ENCODE measurements at places on chromosomes 6 and 20.
A peak's percentile ranks its signal among the peaks of the same experiment; 100 is the strongest.

GRCh38 chr20:13262671-13263360 lies 41.7 kb downstream of the ISM1 start:
- DNase-seq: no peak

DNA sequence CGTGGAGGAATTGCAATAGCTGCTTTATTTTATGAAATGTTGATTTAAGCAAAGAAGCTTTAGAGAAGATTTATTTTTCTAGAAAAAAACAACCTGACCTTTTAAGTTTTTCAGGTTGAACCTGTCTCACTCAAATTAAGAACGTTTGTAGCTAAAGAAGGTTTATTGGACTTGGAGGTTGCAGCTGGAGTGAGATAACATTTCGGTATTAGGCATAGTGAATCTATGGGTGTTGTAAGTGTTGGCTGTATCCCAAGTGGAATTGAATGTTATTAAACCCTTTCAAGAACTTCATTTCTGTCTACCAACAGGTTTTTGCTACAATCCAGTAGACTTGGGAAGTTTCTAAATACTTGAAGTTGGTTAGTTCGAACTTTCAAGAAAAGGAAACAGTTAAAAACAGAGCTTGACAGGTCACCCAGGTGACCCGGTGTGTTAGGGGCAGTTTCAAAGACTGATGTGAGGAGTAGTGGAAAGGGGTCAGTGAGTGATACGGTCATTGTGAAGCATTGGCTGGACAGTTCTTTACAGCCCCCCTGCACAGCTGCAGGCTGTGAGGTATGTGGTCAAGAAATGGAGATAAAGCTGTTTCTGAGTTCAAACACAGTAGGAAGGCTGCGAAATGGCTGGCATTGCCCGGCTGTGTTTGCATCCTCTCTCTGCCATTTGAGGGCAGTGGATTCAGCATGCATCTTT lies 2.4 kb upstream of the TBCC start:
- DNase-seq: no peak

- no peak for DNase-seq
Measured at GRCh38 chr20:63122626-63123025, 93.3 kb downstream of the YTHDF1 start.

GRCh38 chr20:21033817-21034216 lies 72.3 kb downstream of the LINC00237 start:
- no peak for DNase-seq

- DNase-seq: no peak
Measured at GRCh38 chr6:141677598-141678211, 455.0 kb upstream of the GJE1 start.

GRCh38 chr6:63734923-63735322 lies 99.3 kb downstream of the PHF3 start:
- DNase-seq: no peak

DNA sequence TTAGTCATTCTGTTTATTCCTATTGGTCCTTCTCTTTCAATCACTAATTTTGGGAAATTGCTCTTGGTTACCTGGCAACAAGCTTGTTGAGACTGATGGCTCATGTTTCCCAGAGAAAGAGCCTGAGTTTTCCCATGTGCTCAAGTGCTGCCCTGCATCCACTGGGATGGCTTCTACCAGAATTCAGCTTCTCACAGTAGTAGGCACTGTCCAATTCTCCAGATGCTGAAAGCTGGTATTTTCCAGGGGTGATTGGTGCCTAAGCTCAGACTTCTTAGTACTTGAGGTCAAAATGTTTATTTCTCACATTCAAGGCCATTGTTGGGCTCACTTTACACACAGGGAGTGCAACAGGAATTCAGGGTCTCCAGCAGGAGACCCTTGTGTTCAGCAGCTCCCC lies 29.1 kb upstream of the SLC2A12 start:
- no peak for DNase-seq

GRCh38 chr6:25397406-25397805 lies 118.2 kb downstream of the CARMIL1 start:
- no peak for DNase-seq

- DNase-seq: no peak
Measured at GRCh38 chr20:52681288-52681687, 290.9 kb upstream of the TSHZ2 start.

DNA sequence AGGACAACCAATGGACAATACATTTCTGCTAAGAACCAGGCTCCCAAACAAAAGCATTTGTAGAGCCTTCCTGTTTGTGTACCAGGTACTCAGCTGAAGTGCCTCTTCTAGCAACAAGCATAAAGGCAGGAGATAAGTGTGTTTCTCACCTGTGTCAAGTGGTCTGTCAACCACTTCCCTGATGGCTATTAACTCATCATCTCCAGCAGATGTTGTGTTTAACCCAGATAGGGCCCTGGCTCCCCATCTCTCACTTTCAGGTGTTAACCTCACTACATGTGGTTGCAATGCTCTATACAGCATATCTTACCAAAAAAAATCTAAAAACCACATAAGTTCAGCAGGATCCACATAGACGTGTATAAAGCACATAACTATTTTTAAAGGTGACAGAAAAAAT lies 9.6 kb upstream of the IL17A start:
- no peak for DNase-seq

DNA sequence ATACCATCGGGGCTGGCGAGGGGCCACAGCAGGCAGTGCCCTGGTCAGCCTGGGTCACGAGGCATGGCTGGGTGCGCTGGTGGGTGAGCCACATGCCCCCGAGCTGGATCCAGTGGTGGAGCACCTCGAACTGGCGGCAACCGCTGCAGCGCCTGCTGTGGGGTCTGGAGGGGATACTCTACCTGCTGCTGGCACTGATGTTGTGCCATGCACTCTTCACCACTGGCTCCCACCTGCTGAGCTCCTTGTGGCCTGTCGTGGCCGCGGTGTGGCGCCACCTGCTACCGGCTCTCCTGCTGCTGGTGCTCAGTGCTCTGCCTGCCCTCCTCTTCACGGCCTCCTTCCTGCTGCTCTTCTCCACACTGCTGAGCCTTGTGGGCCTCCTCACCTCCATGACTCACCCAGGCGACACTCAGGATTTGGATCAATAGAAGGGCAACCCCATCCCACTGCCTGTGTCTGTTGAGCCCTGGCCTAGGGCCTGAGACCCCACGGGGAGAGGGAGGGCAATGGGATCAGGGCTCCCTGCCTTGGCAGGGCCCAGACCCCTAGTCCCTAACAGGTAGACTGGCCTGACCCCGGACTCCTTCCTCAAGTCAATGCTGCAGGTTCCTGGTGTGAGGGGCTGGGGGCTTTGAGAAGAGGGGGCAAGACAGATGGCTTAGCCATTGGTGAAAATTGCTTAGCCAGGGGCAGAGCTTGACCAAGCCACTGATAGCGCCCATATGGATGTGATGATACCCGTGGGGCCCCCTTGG lies 598 bp downstream of the TMEM239 start:
- no peak for DNase-seq

GRCh38 chr6:71224011-71224410 lies 64.6 kb upstream of the OGFRL1 start:
- DNase-seq: no peak

- no peak for DNase-seq
Measured at GRCh38 chr20:57493091-57493615, 31.8 kb downstream of the CTCFL start.

DNA sequence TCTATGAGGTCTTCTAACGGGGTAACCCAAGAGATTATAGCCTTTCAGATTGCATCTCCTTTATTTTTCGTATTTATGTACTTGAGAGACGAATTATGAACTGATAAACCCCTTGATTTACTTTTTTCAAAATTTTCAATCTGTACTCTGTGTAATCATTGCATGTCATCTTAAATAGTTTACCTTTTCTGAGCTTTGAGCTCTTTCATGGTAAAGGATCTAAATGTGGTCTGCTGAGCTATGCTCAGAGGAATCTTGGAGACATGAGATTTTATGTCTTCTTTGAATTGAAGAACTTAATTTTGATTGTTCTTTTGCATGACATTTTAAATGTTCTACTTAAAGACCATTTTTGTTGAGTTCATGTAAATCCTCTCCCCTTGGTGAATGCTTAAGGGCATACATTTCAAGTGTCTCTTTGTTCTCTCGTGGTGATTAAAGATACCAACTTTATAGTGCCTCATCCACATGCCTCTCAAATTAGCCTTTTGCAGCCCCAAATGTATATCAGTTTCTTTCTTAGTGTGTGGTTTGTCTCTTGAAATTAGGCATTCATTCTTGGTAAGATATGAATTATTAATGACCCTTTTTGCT lies 116.3 kb upstream of the SCGN start:
- no peak for DNase-seq

- DNase-seq: no peak
Measured at GRCh38 chr6:149392093-149392492, 8.0 kb upstream of the SUMO4 start.

GRCh38 chr6:24536466-24536865 lies 41.7 kb downstream of the ALDH5A1 start:
- DNase-seq: no peak

- no peak for DNase-seq
Measured at GRCh38 chr6:27178407-27178730, 69.1 kb upstream of the PRSS16 start.

DNA sequence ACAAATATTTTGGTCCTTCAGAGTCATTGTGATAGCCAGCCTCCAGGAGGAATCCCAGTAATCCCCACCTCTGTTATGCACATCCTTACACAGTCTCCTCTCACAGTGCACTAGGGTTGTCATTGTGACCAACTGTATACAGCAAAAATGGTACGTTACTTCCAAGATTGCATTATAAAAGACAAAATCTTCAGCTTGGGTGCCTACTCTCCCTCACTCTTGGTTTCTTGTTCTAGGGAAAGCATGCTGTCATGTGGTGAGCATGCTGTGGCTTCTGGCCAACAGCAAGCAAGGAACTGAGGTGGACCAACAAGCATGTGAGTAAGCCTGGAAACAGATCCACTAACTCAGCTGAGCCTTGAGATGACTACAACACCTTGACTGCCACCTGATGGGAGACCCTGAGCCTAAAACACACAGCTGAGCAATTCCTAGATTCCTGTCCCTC lies 130.1 kb upstream of the DST start:
- DNase-seq: no peak

DNA sequence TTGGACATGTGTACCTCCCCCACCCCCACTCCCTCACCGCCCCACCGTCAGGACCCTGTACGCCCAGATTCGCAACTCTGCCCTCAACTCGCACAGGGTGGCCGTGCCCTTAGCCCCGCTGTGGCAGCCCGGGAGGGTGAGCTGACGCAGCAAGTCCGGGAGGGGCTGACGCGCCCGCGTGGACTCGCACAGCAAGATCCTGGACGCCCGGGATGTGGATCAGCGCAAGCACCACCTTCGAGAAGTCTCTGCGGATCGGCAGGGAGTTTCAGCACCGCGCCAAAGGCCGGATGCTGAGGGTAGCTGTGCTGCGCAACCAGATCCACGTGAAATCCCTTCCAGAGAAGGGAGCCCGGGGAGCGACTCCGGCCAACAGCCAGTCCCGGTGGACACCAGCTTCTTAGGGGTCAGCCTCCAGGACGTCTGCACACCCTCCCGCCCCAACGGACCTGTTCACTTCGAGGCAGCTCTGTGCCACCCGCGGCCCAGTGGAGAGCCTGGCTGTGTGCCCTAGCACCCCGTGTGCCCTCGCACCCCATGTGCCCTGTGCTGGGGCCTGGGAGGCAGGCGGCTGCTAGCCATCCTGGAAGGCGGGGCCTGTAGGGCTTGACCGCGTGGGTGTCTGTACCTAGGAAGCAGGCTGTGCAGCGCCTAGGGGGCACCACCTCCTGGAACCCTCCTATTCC lies 6.7 kb upstream of the GJA10 start:
- DNase-seq: no peak

DNA sequence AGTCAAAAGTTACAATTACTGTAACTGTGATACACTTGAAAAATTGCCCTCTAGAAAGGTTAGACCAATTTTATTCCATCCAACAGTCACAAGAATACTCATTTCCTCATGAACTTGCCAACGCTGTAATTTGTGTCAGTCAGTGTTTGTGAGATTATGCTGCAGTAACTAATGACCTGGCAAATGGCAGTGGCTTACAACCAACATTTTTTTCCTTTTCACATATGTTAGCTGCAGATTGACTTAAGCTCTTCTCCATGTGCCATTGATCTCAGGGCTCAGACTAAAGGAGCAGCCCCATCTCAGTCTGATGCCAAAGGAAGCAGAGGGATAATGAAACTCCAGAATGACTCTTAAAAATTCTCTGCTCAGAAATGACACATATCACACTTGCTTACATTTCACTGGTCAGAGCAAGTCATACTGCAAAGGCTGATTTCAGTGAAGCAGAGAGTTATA lies 92.3 kb upstream of the ELOVL5 start:
- DNase-seq: no peak

DNA sequence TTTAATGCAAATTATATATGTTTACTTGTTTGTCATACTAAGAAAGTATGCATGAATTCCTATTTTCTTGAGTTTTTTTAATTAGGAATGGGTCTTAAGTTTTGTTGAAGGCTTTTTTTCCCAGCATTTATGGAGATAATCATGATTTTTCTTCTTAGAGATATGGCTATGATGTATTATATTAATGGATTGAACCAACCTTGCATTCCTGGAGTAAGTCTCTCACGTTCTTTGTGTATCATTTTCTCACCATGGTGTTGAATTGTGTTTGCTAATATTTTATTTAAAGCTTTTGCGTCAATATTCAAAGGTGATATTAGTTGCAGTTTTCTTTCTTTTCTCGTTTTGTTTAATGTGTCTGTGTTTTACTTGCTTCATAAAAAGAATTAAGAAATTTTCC lies 48.4 kb upstream of the SLC35D3 start:
- peak; percentile 21 for DNase-seq

All from CMK (cell line).